GM04504 (cell line): ENCODE measurements at places on chromosomes 1 and 21.

DNA sequence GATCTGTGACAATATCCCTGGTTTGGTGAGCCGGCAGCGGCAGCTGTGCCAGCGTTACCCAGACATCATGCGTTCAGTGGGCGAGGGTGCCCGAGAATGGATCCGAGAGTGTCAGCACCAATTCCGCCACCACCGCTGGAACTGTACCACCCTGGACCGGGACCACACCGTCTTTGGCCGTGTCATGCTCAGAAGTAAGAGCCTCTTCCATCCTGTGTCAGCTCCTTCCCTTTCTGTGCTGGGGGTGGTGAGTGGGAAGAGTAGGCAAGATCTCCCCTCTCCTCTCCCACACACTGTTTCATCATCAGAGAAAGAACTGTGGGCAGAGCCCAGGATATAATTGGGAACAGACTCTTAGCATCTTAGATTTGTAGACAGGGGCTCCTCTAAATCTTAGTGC, 6.1 kb downstream of the WNT2B start:
- no peak for DNase-seq

- DNase-seq, result peak; percentile 69
Observed at GRCh38 chr1:12407050-12407961, 177.5 kb downstream of the VPS13D start.

DNA sequence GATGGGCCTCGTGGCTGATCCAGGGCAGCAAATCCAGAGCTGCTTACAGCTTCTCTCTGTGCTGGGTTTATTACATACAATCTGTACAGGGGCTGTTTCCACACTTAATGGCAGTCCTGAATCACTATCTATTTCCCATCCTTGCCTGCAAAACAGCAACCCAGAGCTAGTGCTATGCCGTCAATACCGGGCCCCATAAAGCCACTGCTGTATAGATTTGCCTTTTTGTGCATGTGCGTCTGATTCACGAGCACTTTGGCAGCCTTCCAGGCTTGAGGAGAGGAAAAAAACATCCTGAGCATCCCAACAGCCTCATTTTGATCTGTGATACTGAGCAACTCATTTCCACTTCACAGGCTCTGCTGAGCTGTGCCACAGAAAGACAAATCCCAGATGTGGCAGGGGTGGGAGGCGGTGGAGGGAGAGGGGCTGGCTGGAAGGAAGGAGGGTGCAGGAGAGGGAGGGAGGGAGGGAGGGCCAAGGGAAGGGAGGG, 65.2 kb upstream of the TARBP1 start:
- peak; percentile 92 for DNase-seq

- no peak for DNase-seq
Observed at GRCh38 chr1:67429528-67430357, 459 bp downstream of the SERBP1 start.

GRCh38 chr1:212452323-212453155, 19.8 kb downstream of the NENF start:
- peak; percentile 50 for DNase-seq

- DNase-seq, result no peak
Observed at GRCh38 chr1:150973836-150974579, 627 bp downstream of the CERS2 start.

- DNase-seq, result no peak
Observed at GRCh38 chr1:31532173-31532572, 44.1 kb upstream of the TINAGL1 start.

- DNase-seq, result no peak
Observed at GRCh38 chr1:26459573-26460031, 12.6 kb upstream of the HMGN2 start.

- DNase-seq, result no peak
Observed at GRCh38 chr1:229607370-229607769, 18.6 kb downstream of the TAF5L start.

DNA sequence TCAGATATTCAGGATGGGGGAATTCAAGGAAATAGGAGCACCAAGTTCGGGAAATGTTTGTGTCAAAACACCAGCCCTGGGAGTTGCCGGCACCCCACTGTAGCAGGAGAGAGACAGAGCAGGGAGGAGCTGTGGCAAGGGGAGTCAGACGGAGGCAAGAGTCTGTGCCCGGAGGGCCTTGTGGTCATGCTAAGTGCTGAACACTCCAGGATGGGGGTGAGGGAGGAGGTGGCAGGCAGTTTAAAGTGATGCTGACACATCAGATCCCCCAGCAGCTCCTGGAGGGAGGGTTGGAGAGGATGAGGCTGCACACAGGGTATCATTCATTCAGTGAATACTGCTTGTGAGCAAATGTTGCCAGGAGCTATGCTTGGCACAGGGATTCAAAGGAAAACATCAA, 150.3 kb upstream of the ETV3 start:
- DNase-seq, result no peak

DNA sequence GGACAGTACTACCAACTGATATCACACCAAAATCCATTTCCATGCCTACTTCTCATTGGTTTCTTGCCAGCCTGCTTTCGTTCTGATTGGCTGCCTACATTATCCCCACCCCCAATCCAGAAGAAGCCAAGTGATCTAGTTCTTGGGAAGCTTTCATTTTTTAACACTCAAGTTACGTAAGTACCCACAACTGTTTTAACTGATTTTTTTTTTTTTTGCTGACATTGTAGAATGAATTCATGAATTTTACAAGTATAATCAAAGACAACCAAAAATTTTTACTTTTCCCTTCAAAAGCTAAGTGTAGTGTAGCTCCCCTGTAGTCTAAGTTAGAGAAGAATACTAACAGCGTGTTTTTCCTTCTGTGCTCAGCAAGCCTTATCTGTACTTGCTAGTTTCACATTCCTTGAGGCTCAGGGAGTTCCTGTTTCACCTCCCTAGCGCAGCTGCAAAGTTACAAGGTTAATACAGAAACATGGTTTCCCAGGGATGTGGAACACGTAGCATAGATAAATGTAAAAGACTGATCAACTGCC, at the start of gene SLC9C2:
Gene SLC9C2, minus strand, starts transcription at position 17 of the 536 bp plus-strand sequence. CDS start 1,296 bp downstream, outside the sequence.
- DNase-seq, result no peak

- DNase-seq, result no peak
Observed at GRCh38 chr1:183908079-183908478, 103.2 kb downstream of the RGL1 start.

DNA sequence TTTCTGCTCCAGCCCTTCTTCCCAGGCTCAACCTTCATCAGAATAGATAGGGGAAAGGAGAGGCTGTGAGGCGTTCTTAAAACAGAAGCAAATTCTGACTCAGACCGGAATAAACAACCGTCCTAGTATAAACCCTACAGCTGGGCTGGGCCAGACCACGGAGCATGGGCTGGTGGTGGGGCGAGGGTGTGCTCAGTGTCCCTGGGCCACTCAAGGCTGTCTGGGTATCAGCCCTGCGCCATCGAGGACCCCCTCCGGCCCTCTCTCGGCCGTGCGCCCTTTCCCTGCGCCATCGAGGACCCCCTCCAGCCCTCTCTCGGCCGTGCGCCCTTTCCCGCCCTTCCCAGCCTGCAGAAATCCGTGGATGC, 36.0 kb downstream of the CAPN2 start:
- no peak for DNase-seq

- DNase-seq, result no peak
Observed at GRCh38 chr21:16743317-16743716, 769.5 kb upstream of the CXADR start.

GRCh38 chr1:2193514-2194281, 874 bp downstream of the FAAP20 start:
- no peak for DNase-seq

DNA sequence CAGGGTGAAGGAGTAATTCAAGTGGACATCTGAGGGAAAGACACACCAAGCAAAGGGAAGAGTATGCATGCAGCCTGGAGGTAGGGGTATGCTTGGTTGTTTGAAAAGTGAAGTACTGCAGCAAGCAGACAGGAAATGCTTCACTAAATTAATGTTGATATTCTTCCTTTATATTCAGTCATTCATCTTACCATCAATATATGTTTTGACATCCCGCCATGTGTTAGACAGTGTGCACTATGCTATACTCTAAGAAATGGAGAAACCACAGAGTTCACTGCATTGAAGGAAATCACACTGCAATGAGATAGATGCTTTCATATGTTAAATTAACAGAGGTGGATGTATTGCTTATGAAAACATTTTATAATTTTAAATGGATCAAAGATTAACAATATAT, 82.9 kb downstream of the HSPA13 start:
- no peak for DNase-seq

GRCh38 chr1:214463596-214463995, 87.8 kb downstream of the PTPN14 start:
- no peak for DNase-seq

GRCh38 chr1:6490181-6491080, 1.0 kb downstream of the PLEKHG5 start:
- DNase-seq, result no peak

- DNase-seq, result no peak
Observed at GRCh38 chr1:245000872-245001188, 136.5 kb upstream of the HNRNPU start.

DNA sequence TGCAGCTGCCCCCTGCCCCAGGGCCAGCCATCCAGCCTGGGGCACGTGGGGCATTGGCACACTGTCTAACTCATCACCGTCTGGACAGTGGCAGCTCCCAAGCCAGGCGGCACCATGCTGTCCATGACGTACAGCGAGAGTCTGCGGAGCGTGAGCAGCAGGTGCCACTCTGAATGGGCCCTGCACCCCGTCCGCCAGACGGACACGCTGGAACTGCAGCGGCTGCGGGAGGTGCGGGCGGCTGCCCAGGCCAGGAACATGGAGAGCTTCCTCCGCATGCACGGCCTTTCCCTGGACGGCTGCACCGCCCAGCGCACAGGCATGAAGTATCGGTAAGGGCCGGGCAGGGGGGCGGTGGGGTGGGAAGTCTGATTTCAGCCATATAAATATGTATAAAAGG, 5.7 kb downstream of the KCNAB2 start:
- DNase-seq, result no peak
